ENCODE measurements at places on chromosomes 1 and 21.

GRCh38 chr1:39088658-39089057 is 62.5 kb downstream of the NDUFS5 start:
- DNase-seq: no peak

DNA sequence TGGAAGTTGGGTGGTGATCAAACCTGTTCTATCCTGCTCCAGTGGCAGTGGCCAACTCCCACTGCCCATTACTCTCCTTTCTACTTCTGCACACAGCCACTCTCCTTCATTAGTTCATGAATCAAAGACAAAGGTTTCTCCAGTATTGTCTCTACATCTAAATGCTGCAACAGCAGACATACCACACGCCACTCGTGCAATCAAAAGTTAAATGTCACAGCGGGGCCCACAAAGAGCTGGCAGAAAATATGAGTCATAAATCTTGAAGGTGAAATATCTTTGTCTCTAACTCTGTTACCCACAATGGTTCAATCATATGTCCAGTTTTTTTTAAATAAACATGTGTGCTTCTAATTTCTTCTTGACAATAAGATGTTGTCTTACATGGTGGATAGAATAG is 13.3 kb downstream of the APCS start:
- DNase-seq: no peak

GRCh38 chr1:207647671-207648333 is 2.9 kb downstream of the CR1L start:
- no peak for DNase-seq

DNA sequence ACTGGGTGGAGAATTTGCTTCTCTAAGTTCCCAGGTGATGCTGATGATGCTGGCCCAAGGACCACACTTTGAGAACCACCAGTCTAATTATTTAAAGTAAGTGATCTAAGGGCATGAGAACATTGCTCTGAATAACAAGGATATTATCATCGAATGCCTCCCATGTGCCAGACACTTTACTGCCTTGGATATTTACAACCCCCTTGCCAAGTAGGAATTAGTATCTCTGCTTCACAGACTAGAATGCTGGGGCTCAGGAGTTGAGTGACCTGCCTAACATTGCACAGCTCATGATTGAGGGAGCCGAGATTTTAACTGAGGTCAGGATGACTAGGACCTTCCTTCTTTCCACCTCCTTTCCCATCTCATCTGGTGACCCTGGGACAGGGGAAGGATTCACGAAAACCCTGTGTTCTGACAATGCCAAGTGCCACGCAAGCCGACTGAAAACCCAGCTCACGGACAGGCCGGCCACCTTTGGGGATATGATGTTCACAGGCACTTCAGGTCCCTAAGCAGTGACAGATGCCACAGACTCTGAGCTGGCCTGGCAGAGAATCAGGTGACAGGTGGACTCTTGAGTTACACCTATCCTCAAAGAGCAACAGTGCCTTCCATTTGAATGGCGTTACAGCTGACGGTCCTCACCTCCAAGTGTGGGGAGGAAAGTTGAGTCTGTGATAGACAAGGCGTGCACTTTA is 230.7 kb downstream of the TOMM20 start:
- DNase-seq: no peak

DNA sequence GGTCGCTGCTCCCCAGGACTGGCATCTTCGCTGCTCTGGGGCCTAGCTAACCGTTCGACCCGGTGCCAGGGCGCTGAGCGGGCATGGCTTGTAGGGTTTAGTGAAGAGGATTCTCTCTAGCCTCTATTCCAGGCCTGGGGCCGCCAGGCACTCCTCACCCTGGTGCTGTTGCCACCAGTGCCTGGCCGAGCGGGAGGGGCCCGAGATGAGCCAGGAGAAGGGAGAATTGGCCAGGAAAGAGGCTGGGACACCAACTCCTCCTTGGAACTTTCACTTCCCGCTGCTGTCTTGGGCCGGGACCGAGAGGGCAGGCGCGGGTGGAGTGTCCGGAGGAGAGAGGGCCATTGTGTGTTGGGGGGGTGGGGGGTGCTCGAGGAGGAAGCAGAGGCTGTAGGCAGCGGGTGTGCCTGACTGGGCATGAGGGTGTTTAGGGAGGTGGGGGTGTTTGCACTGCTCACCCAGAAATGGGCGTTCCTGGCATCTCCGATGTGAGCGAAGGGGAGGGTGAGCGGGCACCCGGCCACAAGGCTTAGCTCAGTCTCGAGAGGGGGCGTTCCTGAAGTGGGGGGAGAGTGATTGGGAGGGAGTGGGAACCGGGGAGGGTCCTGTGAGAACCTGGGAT is 772 bp downstream of the ADAM15 start:
- peak; percentile 77 for DNase-seq

DNA sequence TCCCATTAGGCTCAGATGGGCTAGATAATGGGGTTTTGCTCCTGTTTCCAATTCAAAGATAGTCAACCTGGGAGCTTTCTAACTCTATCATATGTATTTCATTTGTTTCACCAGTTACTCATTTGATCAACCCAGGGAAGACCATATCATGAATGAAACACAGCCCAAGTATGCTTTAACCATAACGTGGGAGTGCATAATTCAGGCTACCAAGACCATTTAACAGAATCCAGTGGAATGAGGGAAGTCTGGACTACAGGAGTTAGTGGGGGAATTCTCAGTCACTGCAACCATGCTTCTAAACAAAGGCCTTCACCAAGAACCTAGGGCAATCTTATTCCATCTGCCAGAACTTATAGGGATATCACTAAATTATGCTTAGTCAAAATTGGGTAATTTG is 15.0 kb upstream of the SLC16A1 start:
- no peak for DNase-seq

- no peak for DNase-seq
Measured at GRCh38 chr1:54460861-54461387, 54.7 kb upstream of the SSBP3 start.

DNA sequence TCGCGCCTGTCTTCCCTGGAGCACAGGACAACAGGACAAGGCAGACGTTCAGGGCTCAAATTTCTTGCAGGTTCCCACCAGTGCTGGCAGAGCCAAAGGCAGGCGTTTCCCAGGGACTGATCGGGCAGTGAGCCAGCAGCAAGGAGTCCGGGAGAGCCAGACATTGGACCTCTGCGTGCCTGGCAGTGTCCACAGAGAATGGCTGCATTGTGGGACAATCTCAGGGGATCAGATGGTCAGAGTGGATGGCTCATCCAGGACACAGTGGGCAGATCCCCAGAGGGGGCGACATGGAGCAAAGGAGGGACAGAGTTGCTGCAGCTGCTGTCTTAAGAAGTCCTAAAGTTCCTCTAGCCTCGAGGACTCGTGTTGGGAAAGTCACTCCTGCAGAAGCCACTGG is 4.6 kb downstream of the TMEM63A start:
- DNase-seq: peak; percentile 58

DNA sequence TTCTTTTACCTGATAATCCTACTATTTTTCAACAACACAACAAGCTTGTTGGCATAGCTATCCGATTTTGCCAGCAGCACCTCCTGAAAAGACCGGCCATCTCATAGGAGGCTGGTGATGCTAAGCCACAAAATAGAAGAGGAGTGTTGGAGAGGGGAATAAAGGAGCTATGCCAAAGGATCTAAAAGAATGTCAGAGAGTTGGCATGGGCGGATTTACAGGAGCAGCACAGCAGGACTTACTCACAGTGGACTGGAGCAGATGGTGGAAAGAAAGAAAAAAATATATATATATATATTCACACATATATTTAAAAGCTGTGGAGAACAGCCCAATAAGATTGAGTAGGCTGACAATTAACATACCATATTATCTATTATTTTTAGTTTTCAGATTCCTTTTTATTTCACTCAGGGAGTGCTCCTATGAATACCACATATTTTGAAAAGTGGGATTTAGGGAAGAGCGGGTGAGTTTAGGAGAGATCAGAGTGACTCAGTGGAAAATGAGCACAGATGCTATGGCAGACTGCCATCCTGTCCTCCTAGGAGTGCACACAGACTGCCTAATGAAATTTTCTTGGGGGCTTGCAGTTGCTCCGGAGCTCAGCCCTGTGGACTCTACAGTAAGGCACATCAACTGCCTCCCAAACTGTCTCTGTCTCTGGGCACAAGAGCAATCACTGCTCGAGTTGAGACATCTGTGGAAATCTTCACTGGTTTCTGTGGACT is 394.4 kb upstream of the CHRM3 start:
- DNase-seq: no peak

DNA sequence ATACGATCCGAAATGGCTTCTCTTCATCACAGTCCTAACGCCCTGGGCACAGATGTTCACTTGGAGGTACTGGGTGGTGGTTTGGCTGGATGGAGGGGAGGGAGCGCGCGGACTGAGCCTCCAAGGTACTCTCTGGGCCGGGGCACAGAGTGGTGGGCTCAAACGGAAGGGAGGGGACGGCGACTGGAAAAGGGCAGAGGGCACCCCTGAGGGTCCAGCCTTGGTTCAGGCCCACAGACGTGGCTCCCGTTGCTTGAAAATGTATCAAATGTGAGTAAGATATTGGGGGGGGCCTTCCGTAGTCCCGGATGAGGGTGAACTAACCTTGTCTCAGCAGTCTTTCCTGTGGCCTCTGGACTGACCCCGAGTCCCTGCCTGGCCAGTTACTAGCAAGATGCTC is 463 bp downstream of the IL12RB2 start:
- no peak for DNase-seq

DNA sequence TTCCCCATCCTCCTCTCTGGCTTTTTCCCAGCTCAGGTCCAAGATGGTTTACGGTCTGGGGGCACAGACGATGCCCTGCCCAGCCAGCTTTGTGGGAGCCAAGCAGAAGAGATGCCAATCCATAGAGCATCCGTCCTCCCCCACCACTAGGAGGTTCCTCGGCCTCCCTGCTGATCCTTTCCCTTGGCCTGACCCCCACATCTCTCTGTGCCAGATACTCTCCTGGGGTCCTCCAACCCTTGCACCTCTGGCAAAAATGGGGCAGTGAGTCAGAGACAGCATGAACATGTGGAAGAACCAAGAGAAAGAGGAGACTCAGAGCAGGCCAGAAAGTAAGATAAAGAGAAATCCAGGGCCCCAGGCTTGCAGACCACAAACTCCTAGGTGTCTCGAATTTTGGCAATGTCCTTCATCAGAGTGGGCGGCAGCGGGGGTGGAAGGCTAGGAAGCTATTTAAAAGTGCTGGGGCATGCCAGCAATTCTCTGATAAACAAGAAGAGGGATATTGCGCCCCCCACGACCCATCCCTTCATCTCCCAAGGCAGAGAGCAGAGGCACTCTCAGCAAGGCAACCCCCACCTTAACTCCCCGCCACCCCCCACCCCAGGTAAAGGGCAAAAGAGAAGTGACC is 11.4 kb downstream of the BLACAT1 start:
- DNase-seq: no peak

GRCh38 chr1:89425056-89425455 is 61.2 kb downstream of the GBP6 start:
- peak; percentile 66 for DNase-seq

- DNase-seq: no peak
Measured at GRCh38 chr1:11831945-11832725, 15.4 kb downstream of the NPPA start.

- DNase-seq: no peak
Measured at GRCh38 chr1:162921311-162921710, 60.3 kb upstream of the CCDC190 start.

- DNase-seq: no peak
Measured at GRCh38 chr21:28799926-28800325, 192.8 kb downstream of the LTN1 start.

Measured in PC-3 (cell line).